SHP77 (cell line): ENCODE measurements at places on chromosomes 2 and 18.

DNA sequence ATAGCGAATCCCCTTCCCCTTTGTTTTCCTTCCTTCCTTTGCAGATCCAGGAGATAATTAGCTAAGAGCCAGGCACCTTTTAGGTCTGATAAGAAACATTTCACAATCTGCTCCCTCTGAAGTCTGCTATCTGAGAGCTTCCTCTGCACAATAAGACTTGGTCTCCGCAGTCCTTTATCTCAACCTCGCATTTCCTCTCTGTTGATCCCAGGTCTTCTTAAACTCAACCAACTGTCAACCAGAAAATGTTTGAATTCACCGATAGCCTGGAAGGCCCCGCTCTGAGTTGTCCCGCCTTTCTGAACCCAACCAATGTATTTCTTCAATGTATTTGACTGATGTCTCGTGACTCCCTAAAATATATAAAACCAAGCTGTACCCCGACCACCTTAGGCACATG is 78.4 kb upstream of the CTDP1 start:
- DNase-seq = no peak

GRCh38 chr2:195651046-195651445 is 6.0 kb upstream of the SLC39A10 start:
- DNase-seq = no peak

GRCh38 chr18:52334307-52334706 is 5.7 kb upstream of the DCC start:
- no peak for DNase-seq

DNA sequence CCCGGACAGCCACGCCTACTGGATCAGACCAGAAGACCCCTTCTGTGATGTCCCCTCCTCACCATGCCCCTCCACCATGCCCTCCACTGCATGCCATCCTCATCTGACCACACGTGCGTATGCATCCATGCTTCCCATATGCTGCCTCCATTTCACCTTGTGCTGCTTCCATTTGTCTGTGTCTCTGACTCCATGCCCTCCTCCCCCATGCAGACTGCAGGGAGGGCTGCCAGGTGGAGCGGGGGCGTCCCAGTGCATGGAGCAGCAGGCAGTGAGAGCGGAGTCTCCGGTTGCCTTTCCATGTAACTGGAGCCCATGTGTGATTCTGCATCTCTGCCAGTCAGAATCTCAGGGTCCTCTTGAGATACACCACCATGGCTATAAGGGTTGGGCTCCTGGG is 52.6 kb downstream of the COA5 start:
- DNase-seq = no peak

DNA sequence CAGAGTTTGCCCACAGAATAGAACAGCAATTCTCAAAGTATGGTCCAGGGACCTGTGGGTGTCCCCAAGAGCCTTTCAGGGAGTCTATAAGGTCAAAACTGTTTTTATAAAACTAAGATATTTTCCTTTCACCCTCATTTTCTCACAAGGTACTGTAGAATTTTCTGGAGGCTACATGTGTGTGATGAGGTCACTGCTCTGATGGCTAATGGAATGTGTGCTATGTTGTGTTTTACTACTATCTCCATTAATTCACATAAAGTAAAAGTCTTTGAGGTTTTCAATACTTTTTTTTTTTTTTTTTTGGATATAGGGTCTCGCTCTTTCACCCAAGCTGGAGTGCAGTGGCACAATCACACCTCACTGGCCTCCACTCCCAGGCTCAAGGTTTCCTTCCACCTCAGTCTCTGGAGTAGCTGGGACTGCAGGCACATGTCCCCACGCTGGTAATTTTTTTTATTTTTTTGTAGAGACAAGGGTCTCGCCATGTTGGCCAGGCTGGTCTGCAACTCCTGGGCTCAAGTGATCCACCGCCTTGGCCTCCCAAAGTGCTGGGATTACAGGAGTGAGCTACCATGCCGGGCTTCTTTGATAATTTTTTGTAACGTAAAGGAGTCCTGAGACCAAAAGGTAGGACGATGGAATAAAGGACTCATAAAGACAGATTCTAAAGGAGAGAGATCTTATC is 1.8 kb downstream of the TRABD2A start:
- no peak for DNase-seq

GRCh38 chr2:238187618-238188548 is 15.6 kb downstream of the ILKAP start:
- DNase-seq = no peak
